Fibroblast of mammary gland (primary cell): ENCODE measurements at places on chromosomes 1 and 21.

GRCh38 chr1:246104927-246105326, 402.2 kb downstream of the SMYD3 start:
- no peak for DNase-seq

DNA sequence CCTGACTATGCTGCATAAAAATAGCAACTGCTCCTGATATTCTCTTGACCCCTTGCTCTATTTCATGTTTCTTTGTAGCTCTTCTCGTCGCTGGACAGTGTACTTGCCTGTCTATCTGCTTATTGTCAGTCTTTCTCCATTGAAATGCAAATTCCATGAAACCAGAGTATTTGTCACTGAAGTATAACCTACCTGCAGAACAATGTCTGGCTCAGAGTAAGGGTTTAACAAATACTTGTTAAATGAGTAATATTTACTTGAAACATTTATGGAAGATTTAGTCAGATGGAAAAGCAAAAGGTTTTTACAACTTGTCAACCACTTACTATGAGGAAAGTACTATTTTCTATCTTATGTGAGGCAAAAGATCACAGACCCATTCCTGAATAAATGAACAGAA, 19.9 kb upstream of the ERICH3 start:
- peak; percentile 74 for DNase-seq

DNA sequence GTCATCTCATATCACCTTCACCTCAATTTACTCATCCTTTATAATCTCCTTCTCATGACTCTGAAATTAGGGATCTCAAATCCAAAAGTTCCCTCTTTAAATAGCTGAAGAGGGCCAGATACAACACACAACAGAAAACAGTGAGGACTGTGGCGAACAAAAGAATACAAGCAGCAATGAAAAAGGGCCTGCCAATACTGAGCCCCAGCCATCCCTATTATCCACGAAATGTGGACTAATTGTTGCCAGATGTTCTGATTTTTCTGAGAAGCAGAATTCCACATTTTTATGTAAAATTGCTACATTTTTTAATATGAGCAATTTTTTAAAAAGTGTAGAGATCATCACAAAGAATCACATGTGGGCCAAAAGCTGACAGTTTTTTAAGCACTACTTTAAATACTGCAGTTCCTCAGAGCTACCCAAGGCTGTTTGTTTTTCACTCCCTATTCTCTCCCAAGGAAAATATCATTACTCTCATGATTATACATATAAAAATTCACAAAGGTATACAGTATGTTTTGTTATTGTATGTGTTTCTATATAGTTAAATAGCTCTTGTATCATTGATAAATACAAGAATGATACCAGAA, 90.0 kb downstream of the ASH1L start:
- no peak for DNase-seq

DNA sequence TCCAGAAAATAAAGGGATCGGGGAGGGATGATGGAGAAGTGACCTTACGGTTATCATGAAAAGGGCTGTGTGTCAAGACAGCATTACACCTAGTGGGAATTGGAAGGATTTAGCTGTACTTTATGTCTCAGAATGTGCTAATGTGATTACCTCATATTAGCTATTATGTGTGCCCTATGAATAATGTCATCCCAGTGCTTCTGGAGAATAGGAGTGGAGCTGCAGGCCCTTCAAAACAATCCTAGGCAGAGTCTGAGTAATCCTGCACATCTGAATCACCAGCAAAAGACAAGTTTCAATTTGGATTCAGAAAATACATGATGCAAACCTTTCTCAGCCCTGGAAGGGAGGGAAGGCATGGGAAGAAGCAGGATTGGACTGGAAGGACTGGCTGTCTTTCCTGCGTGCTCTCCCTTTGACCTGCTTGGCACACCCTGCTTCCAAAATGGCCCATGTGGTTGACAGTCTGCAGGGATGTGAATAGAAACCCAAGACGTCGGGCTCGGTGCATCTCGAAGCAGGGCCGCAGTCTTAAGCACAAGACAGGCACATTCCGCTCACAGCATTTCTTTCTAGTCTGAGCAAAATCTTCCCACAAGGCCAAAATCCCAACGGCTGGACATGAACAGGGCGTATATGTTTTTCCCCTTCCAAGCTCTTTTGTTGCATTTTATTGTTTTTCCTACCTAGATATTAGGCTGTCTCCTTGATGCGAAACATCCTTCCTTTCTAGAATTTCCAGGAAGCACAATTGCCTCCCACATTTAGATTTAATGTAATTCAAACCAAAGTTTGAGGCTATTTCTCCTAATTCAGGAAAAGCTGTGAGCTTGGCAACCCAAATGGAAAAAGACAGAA, 54.3 kb upstream of the TARBP1 start:
- peak; percentile 100 for DNase-seq

GRCh38 chr21:35779690-35780570, 280.4 kb downstream of the SETD4 start:
- DNase-seq = peak; percentile 93

DNA sequence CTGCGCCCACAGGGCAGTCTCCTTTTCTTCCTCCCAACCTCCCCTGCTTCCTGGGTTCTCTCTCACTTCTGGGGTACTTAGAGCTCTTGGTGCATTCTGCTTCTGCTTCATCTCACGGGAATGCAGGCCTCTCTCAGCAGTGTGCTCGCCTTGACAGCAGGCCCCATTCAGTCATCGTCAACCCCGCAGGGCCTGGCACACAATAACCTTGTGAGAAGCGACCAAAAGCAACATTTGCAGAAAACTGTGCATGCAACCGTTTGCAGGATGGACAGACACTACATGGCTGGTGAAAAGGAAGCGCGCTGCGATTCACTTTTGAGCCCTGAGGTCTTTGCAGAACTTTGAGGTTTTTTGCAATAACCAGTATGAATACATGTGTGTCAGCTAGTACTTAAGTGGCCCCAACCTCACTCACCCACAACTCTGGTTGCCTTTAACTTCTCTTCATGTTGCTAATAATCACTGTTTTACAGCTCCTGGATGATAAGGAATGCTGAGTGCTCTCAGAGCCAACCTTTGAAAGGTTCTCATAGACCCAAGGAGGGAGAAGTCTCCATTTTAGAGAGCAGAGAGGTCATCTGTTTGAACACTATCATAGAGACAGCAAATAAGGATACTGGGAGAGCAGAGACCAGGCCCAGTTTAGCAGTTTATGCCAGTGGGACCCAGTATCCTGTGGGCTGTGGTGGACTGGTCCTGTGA, 2.5 kb upstream of the CD160 start:
- no peak for DNase-seq

- peak; percentile 97 for DNase-seq
Measured at GRCh38 chr1:115373305-115373704, 35.3 kb upstream of the NGF start.

DNA sequence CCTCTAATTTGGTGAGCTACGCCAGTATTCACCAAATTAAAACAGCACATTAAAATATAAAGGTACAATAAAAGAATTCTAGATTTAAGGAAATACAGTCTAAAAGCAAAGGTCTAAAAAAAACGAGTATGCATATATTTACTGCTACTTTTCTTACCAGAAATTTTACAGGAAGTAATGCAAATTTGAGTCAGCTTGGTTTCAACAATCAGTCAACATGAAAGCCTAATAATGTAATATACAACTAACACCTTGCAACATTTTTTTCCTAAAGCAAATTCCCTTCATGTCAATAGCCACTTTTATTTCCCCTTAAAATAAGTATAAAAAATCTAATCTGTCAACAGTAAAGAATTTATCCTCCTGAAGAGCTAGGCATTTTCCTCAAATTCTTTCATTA, 11.9 kb downstream of the PTP4A2 start:
- no peak for DNase-seq

DNA sequence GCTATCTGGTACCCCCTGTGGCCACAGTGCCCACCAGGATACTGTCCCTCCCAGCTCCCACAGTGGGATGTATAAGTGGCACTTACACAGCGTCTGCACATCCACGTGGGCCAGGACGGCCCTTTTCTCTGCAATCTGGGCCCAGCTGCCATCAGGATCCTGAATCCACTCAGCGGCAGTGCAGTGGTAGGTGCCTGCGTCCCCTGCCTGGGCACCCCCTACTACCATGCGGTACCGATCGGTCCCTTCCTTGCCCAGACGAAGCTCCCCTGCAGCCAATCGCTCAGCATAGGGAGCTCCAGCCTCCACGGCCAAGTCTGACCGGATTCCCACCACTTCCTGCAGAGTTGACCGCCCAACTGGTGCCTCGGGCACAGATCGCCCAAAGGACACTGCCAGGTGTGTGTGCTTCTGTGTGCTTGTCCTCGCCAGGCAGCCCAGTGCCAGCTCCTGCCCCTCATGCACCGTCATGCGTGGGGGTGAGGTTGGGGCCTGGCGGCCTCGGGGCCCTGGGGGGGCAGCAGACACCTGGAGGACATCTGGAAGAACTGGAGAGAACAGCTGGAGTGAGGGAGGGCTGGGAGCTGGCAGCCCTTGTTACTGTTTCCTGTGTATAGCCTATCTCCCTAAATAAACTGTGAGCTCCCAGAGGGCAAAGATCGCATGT, 4.7 kb downstream of the IGSF8 start:
- no peak for DNase-seq

DNA sequence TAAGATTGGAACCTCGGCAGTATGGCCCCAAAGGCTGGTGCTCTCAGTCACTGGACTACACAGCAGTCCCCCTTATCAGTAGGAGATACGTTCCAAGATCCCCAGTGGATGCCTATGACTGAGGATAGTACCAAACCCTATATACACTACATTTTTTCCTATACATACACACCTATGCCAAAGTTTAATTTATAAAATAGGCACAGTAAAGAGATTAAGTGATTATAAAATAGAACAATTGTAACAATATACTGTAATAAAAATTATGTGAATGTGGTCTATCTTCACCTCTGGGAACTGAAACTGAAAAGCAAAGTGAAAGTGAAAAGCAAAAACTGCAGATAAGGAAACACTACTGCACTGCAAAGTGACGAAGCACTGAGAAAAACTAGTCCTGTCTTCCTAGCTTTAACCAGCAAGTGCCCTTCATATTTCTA, 96.8 kb downstream of the INTS7 start:
- DNase-seq = no peak

- DNase-seq = no peak
Measured at GRCh38 chr1:15412843-15413242, 3.2 kb downstream of the EFHD2 start.

GRCh38 chr1:184691719-184692324, 62.8 kb downstream of the EDEM3 start:
- DNase-seq = peak; percentile 66

GRCh38 chr1:203408486-203409481, 57.9 kb upstream of the FMOD start:
- peak; percentile 85 for DNase-seq

- DNase-seq = no peak
Measured at GRCh38 chr1:203428981-203429599, 46.5 kb upstream of the PRELP start.

- no peak for DNase-seq
Measured at GRCh38 chr1:177976596-177976995, 6.7 kb upstream of the SEC16B start.

DNA sequence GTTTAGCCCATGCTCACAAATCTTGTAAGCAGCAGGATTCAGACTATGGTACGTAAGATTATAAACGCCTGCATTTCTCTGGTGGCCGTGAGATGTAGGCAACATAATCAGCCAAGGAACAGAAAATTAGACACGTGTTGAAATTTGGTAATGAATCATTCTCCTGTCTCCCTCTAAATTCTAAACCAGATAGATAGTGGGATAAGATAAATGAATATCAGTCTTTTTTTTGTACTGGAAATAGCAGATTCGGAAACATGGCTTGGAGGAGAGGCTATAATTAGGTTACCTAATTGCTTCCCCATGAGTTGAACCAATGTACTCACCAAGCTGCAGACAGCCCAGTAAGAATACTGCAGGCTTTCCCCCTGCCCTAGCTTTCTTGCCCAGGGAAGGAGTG, 172.3 kb downstream of the TGFB2 start:
- DNase-seq = no peak

DNA sequence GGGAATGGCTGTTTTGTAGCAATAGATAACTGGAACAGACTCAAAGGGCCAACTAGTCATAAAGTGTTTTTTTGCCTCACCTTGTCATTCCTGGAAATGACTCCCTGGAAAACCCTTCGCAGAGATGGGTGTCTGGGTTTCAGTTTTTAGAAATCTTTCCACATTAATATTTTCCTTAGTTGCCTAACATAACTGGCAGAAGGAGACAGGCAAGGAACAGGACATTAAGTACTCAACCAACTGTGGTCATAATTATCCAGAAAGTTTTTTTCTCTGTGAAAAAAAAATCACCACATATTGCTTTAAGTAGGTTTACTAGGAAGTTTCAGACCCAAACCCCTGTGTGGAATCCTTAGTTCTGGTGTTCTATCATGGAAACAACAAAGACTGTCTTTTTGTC, 3.4 kb upstream of the CMPK1 start:
- DNase-seq = no peak

DNA sequence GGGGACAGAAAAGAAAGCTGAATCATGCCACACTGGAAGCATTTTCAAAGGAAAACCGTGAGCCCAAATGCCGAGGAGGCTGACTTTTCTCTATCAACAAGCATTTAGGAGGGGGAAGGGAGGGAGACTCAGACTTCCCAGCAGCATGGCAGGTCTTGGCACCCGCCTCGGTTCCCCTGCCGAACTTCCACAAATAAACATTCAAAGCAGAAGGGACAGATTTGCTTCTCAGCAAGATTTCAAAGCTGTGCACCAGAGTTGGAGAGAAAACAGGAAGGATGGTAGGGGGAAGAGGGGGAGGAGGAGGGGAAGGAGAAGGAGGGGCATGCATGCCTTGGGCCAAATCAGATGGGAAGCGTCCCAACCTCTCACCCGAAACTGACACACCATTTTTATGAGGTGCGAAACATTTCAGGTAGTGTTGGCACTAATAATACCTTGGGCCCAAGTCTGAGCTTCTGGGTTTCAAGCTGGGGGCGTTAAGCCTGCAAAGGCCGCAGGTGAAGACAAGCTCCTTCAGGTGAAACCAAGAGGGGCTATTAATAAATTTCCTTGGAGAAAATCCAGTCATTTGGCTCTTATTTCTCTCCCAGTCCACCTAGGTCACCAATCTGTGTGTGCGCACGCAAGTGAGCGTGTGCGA, 26.4 kb downstream of the ABCA4 start:
- DNase-seq = peak; percentile 54

- peak; percentile 30 for DNase-seq
Measured at GRCh38 chr1:15153184-15153841, at the start of gene TMEM51. TSS of gene TMEM51 (plus strand) at chr1:15153747. CDS start at chr1:15215088, 61,341 bp downstream.

- DNase-seq = no peak
Measured at GRCh38 chr1:5903680-5904079, 88.5 kb downstream of the NPHP4 start.

GRCh38 chr1:145916745-145917144, 1.8 kb downstream of the PEX11B start:
- peak; percentile 68 for DNase-seq

GRCh38 chr1:234978397-234979295, 150.0 kb downstream of the TOMM20 start:
- DNase-seq = peak; percentile 96

GRCh38 chr1:108327534-108328466, 83.9 kb upstream of the NBPF4 start:
- no peak for DNase-seq

GRCh38 chr1:206727981-206728696, 42.4 kb upstream of the IL19 start:
- DNase-seq = no peak

DNA sequence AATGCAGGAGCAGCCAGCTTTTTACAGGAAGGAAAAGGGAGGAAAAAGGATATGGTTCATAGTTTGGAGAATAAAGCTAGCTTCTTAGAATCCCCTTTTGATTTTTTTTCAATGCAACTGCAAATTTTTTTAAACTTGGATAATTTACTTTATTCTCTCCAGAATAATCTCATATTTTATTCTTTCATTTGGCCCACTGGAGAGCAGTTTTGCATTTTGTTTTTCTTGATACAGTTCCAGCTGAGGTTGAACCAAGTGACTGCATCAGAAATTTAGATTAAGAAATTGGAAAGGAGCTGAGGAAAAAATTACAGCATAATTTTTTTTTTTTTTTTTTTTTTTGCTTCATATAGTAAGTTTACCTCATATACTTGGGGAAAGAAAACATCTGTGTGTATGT, 22.8 kb downstream of the GABPA start:
- no peak for DNase-seq
